Kidney glomerular epithelial cell (primary cell): ENCODE measurements at places on chromosomes 12 and 14.
A peak's percentile ranks its signal among the peaks of the same experiment; 100 is the strongest.

DNA sequence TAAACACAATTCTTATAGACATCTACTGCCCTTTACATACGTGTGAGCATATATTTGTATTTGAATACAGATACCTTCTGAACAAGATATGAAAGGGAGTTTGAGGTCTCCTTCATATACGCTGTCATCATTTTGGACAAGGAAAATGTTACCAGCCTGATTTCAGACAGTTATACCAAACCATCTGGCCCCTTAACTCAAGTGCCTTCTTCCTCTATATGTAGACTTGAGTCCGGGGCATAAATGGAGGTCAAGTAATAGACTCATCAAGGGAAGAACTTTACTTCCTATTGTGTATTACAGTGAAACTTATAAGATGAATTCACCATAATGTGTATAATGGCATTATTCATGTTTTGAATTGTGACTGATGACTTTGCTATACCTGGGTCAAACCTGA is 52.2 kb downstream of the FAR2 start:
- no peak for DNase-seq

- peak; percentile 15 for DNase-seq
Measured at GRCh38 chr12:75876832-75877762, 154.5 kb downstream of the PHLDA1 start.

GRCh38 chr14:79443602-79444001 is 767.7 kb downstream of the DIO2 start:
- no peak for DNase-seq

DNA sequence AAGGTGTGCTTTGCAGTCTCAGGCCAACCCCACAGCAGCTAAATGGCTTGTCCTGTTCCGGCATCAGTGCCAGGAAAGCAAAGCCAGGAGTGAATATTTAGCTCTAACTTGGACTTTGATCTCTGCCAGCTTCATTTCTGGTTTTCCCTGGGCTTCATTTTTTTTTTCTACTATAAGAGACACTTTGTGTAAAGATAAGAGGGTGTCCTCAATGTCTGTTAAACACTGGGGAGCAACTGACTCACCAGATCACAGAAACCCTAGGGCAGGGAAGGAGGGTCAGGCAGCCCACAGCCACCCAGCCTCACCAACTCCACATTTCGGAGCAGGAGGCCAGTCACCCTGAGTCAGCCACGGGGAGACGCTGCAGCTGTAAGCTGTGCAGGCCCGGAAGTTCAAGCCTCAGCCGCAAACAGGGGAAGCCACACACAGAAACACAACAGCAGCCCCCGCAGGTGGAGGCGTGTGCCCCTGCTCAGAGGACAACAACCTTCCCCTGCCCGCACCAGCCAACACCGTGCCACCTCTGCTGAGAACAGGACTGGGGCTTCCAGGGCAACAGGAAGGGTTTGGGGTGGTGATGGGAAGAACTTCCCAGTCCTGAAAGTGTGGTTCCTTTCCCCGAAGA is 6.3 kb downstream of the TNFRSF1A start:
- DNase-seq = peak; percentile 75

- no peak for DNase-seq
Measured at GRCh38 chr12:53538209-53538689, 31.0 kb upstream of the NPFF start.

DNA sequence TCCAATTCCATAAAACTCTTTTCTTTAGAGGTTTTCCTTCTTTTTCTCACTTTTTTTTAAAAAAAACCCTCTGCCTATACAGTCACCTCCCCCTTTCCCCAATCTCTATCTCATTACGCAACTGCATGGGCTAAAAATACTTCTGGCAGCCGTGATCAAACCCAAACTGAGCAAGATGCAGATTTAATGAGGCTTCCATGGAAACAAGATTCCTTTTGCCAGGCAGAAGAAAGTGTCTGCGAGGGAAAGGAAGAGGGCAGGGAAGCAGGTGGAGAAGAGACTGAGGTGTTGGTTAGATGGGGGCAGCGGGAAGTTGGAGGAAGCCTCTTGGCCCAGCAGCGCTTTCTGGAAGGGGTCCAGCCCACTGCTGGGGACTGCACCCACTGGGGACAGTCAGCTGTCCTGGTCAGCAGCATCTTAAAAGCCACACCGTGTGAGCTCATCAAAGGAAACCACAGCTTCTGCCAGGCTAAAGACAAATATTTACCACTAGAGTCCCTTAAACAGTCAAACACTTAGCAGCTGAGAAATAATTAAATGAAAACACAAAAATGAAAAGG is 90.4 kb downstream of the SLC8A3 start:
- DNase-seq = no peak

DNA sequence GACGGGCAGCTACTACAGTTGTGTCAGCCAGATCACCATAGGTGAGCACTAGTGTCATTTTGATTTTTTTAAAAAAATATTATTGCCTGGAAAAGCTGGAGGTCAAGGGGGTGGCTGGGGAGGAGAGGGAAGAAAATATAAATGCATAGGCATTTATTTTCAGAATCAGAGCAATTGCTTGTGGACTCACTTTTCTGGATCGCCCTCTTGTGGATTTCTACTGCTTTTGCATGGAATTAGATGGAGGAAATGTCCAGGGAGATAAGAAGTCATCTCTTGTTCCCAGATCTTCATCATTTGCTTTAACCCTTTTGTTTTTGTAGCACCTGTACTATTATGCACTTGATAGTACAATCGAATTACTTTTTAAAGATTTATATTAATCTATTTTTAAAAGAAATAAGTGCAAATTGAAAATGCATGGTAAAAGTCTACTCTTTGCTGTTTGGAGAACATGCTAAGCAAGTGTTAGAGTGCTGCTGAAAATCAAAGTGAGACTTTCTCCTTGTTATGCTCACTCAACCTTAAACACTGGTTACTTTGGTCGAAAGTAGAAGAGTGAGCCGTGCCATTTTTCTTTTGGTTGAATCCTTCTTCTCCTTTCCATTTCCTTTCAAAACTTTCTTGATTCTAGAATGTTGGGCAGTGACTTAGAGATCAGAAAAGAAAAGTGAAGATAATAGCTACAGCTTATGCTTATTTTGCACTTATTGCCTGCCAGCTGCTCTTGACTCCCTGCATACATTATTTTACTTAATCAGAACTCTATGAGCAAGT is 60.6 kb upstream of the ANO4 start:
- peak; percentile 14 for DNase-seq

DNA sequence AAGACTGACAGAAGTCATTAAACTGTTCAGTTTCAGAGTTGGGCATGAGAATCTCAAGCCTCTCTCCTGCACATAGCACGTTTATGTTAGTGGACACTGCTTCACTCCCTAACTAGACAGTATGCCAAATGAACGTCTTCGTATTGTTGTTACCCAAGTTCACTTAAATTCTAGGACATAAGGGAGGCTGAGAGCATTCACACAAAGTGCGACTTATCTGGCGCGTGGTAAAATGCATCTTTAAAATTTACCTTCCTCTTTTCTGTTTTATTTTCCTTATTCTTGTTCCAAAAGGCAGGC is 166.3 kb downstream of the AKAP6 start:
- no peak for DNase-seq

GRCh38 chr12:94020335-94020734 is 128.0 kb upstream of the PLXNC1 start:
- DNase-seq = no peak

GRCh38 chr14:23125011-23125410 is 6.0 kb upstream of the CEBPE start:
- DNase-seq = no peak

- DNase-seq = no peak
Measured at GRCh38 chr12:23025372-23026016, 400.5 kb downstream of the ETNK1 start.

DNA sequence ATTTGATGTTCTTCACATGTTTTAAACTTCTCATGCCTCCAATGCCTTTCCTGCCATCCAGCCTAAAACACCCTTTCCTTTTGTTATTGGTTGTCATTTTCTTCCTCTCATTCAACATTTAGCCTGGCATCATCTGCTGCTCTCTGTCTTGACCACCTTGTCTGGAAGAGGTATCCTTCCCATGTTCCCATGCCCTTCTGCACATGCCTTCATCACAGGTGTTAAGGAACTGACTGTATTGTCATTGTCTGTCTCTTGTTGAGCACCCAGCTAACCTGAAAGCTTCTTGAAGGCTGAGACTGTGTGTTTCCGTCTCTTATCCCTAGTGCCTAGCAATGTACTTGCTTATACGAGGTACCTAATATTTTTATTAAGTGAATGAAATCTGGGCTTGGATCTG is 4.5 kb upstream of the LRP1 start:
- no peak for DNase-seq

GRCh38 chr12:27009881-27010301 is 4.3 kb downstream of the TM7SF3 start:
- DNase-seq = no peak

GRCh38 chr12:108649669-108650068 is 16.0 kb upstream of the SELPLG start:
- peak; percentile 91 for DNase-seq

GRCh38 chr12:109639151-109639872 is 65.7 kb downstream of the MVK start:
- no peak for DNase-seq

DNA sequence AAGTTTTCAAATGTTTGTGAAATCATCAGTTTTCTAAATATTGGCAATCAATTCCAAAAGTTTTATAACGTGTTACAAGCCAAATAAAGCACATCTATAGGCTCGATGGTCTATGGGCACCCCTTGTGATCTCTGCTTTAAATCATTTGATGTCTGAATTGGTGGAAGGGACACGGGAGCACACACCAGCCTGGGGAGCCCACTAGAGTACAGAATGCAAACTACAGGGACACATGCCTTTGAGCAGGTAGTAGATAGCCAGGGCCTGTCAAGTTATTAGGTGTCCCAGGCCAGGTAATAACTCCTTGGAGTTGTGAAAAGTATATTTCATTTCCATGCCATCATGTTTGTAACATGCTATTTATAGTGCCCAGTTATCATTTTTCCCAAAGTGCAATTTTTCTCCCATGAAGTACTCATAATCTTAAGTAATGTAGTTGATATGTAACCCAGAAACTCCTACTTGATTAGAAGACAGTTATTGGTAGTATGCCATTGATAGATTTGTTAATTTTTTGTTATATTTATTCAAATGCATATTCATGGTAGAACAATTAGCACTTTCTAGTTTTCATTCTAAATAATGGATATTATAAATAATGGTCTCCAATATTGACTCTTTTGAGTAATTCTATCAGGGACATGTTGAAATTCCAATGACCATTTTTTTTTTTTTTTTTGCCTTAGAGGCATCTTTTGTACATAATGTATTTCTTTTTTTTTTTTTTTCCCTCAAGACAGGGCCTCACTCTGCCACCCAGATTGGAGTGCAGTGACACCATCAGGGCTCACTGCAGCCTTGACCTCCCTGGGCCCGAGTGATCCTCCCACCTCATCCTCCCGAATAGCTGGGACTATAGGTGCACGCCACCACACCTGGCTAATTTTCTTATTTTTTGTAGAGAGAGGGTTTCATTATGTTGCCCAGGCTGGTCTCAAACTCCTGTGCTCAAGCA is 96.9 kb upstream of the FGD4 start:
- DNase-seq = no peak

- DNase-seq = no peak
Measured at GRCh38 chr14:93592786-93593185, 162.0 kb downstream of the UNC79 start.

GRCh38 chr12:57838594-57839302 is 7.8 kb downstream of the CTDSP2 start:
- no peak for DNase-seq

DNA sequence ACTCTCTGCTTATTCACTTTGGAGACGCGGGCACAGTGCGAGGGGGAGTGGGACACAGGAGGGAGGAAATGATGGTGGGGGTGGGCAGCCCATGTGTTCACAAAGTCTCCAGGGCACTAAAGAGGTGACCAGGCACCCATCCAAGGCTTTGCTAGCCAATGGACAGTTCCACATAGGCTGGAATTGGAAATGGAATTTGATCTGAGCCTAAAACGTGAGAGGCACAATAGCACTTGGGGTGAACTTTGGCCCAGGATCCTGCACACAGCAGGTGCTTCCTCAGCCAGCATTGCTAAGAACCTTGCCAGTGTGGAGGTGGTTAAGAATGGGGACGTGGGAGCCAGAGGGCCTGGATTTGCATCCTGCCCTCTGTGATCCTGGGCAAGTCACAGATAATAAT is 193.8 kb downstream of the CHST11 start:
- no peak for DNase-seq

DNA sequence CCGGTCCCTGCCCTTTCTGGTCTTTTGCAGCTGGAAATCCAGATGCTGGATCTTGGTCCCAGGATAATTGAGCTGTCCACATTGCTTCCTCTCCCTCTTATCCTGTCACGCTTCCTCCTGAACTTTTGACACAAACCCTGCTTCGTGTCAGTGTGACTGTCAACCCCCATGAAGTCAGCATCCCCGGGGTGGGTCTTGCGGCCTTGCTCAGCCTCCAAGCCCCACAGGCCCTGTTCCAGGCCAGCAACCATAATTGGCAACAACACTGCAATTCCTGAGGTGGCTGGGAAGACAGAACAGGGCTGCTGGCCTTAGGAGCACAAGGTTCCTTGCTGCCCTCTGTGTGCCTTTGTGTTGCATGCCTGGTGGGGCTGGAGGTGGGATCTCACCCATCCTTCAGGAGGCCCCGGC is 74.9 kb downstream of the NTF3 start:
- no peak for DNase-seq

GRCh38 chr12:57514720-57515407 is 5.5 kb downstream of the DDIT3 start:
- DNase-seq = no peak

GRCh38 chr12:4157122-4157521 is 116.4 kb upstream of the CCND2 start:
- no peak for DNase-seq

DNA sequence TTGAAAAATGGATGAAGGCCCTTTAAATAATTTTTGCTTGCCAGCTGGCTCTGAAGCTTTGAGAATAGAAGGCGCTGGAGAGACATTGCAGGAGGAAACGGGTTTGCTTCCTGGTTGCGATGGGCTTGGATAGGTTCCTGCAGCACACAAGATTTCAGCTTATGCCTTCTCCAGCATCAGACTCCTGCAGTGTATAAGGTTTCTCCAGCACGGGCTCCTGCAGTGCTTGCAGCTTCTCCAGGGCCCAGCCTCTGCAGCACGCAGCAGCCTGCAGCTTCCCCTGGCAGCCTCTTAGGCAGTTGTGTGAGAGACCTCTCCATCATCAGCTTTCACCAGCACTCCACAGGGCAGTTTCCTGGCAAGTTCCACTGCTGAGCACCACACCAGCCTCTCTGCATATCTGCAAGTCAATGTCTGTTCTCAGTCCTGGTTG is 78.7 kb upstream of the ZDHHC17 start:
- DNase-seq = no peak

DNA sequence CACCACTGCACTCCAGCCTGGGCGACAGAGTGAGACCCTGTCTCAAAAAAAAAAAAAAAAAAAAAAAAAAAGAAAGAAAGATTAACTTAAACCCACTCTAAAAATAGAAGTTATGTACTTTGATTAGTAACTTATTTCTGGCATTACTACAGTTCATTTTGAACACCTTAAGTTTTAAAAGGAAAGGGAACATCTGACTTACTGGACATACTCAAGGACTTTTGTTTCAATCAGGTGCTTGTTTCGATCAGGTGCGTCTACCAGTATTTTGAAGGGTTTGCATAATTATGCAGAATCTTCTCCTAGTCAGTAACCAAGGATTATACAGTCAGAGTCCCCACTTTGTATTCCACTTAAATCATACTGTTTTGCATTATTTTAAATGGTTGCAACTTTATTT is 105.6 kb downstream of the DERA start:
- DNase-seq = no peak

GRCh38 chr12:28144059-28144458 is 46.2 kb upstream of the CCDC91 start:
- no peak for DNase-seq

GRCh38 chr14:79831195-79831892 is 380.0 kb downstream of the DIO2 start:
- DNase-seq = no peak

GRCh38 chr12:109892748-109893147 is 7.3 kb upstream of the TCHP start:
- DNase-seq = no peak
